Cardiac fibroblast (primary cell): ENCODE measurements at places on chromosomes 7 and 10.

DNA sequence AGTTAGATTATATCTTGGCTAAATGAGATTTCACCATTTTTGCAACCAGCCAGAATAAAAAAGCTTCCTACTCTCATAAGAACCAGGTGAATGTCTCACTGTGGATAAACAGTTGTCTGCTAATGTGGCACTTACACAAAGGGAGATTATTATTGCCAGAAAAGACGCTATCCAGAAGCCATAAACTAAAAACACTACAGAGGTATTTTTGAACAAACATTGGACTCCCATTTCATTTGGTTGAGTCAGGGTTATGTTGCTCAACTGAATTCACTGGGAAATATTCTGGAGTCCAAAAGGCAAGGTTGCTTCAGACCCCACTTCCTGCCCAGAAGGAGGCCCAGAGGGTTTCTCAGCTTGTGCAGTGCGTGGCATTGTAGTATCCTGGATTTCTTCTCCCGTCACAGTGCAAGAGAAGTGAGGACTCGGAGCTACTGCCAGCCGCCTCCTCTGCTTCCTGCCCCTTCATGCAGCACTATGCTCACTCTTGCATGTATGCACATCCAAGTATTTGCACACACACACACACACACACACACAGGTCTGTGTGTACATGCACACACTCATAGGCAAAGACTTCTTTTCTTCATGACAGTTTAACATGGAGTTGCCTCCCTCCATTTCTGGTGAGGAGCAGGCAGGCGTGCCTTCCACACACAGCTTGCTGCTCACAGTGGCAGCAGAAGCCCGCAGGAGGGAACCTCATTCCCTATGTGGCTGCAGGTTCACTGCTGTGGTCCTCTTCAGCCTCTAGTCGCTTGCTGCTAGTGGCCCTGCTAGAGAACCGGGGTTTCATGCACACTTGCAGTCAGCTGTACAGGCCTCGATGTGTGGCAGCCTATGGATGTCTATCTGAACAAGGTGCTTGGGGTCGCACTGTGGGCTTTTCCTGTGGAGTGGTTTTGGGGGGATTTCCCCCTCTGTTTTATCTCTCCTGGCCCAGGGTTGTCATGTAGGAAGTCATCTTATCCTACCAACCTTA is 10.1 kb downstream of the DENND10 start:
- peak; percentile 96 for DNase-seq

DNA sequence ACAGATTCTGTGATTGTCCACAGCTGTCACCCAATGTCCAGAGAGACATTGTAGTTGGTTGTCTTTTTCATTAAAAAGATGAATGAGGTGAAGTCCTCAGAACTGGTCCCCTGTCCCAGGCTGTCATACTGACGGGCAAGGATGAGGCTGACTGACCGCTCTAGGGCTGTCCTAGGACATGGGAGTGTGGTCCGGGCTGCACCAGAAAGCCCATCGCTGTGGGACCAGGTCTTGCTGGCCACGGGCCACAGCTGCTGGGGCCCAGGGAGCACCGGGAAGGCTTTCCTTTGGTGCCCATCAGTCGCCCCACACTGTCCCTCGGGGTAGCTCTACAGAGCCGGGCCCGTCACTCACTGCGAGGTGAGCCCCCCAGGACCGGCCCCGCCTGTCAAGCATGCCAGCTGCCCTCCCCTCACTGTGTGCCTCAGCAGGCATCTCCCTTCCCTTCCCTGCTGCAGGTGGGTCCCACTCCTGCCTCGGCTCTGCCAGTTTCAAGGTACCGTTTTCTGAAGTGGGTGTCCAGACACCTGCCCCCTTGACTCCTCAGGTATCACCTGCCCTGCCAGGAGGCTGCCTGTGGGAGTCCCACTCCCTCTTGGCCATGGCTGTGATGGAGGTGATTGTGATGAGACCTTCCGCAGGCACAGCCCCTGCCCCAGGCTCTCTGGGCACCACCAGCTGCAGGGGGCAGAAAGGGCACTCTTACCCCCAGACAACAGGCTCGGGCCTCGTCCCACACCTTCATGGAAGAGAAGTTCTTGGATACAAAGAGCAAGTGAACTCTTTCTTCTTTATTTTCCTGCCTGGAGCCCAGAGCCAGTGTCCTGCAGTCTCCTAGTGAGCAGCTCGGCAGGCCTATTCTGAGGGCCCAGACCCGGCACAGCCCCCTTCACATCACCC is 21.7 kb downstream of the LRRC27 start:
- DNase-seq, result no peak

DNA sequence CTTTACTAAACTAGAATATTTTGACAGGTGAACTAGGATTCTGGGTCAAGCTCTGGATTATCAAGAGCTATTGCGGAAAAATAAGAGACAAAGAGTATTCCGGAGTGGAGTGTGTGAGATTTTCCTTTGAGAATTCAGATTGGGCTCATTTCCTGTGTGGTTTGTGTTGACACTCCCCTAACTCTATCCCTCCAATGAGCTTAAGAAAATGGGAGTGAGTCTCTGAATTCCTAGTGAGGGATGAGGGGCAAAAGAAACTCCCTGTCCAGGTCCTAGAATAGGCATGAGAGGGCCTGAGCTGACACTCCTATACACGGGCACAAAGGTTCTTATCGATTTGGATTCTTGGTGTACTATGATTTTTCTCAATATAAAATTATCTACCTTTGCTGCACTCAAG is 10.2 kb downstream of the KLF14 start:
- peak; percentile 14 for DNase-seq

- no peak for DNase-seq
Measured at GRCh38 chr7:116957874-116958273, 4.6 kb downstream of the ST7 start.
